ENCODE measurements at places on chromosomes 2 and 18. TPM values are rescaled to one million over a fixed set of nuclear protein-coding genes. Genes with fewer than 3 reads are reported as not detected.

DNA sequence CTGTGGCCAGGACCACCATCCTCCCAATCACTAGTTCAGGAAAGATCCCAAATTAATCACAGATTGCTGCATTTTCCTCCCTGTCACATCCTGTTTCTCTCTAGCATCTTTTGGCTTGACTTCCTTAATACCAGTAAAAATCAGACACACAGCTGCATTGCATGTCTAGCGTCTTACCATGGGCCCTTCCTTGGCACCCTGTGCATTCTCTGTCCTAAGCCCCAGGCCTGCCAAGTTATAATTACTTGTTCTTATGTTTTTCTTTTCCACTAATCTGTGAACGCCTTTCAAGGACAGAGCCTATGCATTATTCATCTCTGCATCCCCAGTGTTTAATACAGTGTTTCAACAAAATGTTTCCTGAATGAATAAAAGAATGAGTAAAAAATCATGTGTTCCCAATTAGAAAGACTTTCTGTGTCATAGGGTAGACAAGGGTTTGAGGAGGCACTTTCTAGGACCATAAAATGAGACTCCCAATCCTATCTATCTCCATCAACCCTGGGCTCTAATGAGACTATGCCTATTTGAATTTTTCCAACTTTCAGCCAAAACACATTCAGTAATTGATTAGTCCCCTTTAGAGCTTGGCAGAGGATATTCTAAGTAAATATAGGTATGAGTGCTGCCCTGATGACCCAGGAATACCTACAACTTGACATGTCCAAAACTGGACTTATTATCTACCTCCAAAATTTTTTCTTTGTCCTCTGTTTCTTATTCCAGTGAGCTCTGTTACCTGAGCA lies 10.3 kb upstream of the NT5C1B start:
- no peak for DNase-seq

GRCh38 chr2:161147856-161148255 lies 12.4 kb upstream of the TANK start:
- DNase-seq = no peak

GRCh38 chr2:173048522-173048896 lies 27.1 kb upstream of the MAP3K20 start:
- no peak for DNase-seq

- no peak for DNase-seq
These were observed 250.9 kb downstream of the OTX1 start for GRCh38 chr2:63301481-63301880.

GRCh38 chr2:56209701-56210100 lies 25.9 kb downstream of the CCDC85A start:
- no peak for DNase-seq

- no peak for DNase-seq
These were observed 351.6 kb downstream of the METTL4 start for GRCh38 chr18:2219706-2220105.

Gene TOGARAM2
- 4.6 TPM for total RNA-seq

Gene MARCO
- not detected for total RNA-seq

Gene PPM1G
- 38.5 TPM for total RNA-seq

Gene SPATA3
- not detected for total RNA-seq
